ENCODE measurements at places on chromosomes 4 and X.
A peak's percentile ranks its signal among the peaks of the same experiment; 100 is the strongest.

- DNase-seq = peak; percentile 66
Observed at GRCh38 chr4:149999485-150000074, 78.7 kb upstream of the DCLK2 start.

DNA sequence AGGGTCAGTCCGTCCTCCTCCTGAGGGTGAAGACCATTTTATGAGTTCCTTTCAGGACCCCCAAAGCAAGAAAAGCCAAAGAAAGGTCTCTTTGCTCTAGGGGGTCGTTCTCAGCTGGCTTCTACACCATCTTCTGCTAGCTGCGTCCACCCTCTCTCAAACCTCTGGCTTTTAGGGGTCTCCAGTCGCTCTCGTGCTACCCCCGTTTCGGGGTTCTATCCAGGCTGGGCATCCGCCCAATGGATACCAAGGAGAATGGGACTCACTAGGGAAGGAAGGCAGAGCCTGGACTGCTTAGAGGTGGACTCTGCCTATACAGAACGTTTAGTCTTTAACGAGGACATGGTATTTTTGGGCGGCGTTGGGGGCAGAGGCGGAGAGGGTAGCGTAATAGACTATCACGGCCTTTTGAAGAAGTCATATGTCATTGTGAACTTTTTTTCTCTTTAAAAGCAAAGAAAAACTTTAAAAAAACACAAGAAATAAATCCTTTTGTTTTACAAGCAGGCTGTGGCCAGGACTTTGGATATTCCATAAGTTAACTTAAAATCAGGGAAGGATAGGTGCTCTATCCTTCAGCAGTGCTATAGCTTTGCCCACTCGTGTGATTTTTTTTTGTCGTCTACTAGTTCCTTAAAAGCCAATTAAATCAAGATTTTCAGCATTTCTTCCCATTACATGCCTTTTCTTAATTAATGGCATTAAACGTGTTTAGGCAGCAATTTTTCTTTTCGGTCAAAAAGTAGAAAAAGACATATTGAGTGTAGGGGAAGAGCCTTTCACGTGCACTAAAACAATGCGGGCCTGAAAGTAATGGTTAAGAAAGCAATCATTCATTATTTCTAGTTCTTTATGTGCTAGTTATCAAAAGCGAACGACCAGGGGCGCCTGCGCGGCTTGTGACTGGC is 7.2 kb upstream of the PITX2 start:
- no peak for DNase-seq

GRCh38 chr4:20462426-20463175 is 210.9 kb downstream of the SLIT2 start:
- DNase-seq = no peak

- no peak for DNase-seq
Observed at GRCh38 chr4:145307120-145307519, 126.7 kb upstream of the OTUD4 start.

DNA sequence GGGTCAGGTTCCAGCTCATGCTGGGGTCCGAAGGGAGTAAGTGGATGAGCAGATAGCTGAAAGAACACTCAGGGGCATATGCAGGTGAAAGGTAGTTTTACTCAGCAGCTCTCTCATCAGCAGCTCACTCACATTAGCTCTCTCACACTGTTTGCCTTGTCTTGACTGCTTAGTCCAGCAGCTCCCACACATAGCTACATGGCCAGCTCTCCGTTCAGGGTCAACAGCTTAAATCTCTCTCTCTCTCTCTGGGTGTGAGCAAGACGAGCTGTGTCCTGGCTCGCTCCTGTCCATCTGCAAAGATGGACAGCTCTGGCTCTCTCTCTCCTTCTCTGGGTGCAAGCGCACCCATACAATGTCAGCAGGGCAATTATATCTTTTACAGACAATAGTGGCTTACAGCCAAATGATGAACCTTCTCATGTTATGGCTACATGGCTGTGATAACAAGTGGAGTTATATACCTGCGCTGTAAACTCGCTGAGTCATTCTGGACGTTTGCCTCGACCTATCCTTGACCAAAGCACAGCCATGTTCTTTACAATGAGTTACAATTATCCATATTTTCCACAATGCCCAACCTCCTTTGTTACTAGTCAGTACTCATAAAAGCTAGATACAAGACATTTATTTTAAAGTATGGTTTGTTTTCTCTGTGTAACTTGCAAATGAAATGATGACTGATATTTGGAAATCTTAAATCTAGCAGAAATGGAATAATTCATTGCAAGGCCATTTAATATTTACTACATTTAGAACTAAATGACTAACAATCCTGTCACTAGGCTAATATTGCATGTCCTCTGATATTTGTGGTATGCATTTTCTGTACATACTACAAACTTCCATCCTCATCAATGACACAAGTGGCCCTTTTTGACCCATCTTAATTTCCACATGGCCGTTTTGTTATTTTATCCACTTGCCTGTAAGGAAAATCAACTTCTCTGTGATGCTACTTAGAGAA is 9.3 kb downstream of the PAPSS1 start:
- DNase-seq = no peak

DNA sequence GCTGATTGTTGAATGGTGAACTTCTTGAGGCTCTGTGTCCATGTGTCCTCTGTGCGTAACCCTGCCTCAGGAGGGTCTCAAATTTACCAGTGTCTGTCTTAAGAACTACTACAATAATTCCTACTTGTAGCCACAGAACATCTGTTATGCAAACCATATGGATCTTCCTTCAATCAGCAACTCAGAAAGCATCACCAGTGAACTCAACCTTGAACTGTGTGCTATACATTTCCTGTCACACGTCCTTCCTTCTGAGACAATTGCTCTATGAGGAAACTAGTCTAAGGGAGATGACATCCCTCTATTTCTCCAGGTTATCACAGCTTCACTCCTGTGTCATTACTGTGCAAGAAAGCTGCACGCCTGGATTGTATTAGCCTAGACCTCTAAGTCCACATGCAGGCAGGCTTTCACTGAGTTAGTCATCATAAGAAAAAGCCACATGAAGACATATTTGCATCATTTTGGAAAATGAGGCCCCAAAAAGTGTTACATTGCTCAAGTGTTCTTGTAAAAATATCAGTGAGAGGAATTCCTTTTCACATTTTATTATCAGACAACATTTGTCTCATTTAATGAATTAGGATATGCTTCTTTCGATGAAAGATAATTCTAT is 157.8 kb downstream of the AFF2 start:
- no peak for DNase-seq

DNA sequence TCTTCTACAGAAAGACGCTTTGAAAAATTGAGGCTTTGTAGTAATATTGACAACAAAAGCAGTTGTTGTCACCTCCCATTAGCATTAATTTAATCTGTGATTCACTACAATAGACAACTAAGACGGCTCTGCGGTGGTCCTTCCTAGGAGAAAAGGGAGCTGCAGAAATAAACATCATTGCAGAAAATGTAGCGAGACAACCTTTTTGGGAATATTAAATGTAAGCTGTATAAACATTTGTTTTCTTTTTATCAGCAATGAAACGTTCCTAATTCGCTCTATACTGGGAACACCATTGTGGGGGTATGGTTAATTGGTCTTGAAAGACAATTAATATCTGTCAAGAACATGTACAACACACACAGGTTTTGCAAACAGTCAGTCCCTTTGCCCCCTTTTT is 583.3 kb upstream of the TENM3 start:
- no peak for DNase-seq

DNA sequence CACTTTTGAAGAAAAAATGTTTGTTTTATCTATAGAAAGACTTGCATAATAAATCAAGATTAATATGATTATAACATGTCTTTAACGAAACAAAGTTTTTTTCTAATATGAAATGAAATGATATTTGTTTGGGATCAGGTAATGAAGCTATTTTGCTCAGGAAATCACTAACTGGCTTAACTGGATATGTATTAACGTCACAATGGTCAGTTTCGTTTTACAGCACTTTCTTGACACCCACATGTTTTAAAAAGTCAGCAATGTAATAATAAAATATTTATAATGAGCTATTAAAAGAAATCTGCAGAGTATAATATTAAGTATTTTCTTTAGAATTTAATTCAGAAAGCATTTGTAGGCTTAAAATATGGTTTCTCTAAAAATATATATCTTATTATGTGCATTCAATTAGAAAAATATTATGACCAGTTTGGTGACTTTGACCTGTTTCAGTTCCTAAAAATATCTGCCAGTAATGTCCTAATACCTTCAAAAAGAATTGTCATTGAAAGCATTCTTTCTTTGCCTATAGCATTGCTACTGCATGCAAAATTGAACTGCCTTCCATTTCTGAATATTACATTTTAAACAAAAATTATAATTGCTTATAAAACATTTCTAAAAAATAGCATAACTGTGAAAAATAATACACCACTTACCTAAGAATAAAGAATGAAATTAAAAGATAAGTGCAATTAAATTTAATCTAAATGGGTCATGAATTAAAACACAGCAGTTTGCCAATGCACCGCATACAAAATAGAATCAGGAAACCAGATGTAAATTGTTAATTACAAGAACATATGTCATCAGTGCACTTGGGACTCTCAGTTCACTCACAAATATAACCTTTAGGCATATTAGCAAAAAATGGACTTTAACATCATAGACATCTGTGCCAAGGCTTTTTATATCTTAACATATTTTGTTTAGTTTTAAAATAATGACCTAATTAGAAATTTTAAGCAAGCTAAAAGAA is 31.6 kb downstream of the TIGD2 start:
- no peak for DNase-seq

GRCh38 chr4:159271856-159272255 is 169.0 kb downstream of the RAPGEF2 start:
- no peak for DNase-seq

Measured in AG09309 (cell line).